T-helper 17 cell (primary cell): ENCODE measurements at places on chromosomes 5 and 9.
A peak's percentile ranks its signal among the peaks of the same experiment; 100 is the strongest.

DNA sequence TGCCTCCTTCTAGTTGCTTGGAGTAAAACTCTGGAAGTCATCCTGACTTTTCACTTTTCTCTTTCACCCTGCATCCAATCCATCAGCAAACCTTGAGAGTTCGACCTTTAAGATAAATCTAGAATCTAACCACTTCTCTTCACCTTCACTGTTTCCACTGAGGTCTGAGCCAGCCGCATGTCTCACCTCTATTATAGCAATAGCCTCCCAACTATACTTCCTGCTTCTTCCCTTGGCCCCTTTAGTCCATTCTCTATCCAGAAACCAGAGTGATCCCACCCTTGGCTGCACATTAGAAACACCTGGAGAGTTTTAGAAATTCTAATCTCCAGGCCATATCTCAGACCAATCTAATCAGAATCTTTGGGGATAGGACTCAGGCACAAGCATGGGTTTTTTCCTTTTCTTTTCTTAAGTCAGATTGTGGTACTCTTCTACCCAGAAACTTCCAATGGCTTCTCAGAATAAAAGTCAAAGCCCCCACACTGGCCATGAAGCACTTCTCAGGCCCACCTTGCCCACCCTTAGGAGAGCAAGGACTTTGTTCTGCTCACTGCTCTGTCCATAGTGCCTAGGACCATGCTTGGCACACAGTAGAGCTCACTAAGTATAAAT lies 33.1 kb downstream of the MFAP3 start:
- H3K4me1 ChIP-seq, result peaks cover 17% of the 10 kb centered on the region
- H3K4me3 ChIP-seq, result no peak overlapping the region
- H3K36me3 ChIP-seq, result peaks cover 4% of the 10 kb centered on the region
- peak overlapping the region; percentile 75 for H3K27ac ChIP-seq
- peaks cover 17% of the 10 kb centered on the region for H3K27me3 ChIP-seq

GRCh38 chr5:173777149-173777548 lies 111.0 kb upstream of the CPEB4 start:
- peaks cover 13% of the 10 kb centered on the region for H3K27me3 ChIP-seq
- DNase-seq, result no peak
- H3K4me1 ChIP-seq, result peaks cover 10% of the 10 kb centered on the region
- H3K36me3 ChIP-seq, result no peaks in the 10 kb centered on the region

- peaks cover 2% of the 10 kb centered on the region for H3K36me3 ChIP-seq
- peaks cover 43% of the 10 kb centered on the region for H3K4me1 ChIP-seq
- DNase-seq, result no peak
Observed at GRCh38 chr9:100427366-100428263, 672 bp downstream of the MSANTD3 start.

GRCh38 chr5:60148366-60148765 lies 254.8 kb upstream of the PDE4D start:
- H3K4me1 ChIP-seq, result no peaks in the 10 kb centered on the region
- H3K4me3 ChIP-seq, result no peak overlapping the region
- no peak for DNase-seq
- no peak overlapping the region for H3K27ac ChIP-seq

GRCh38 chr5:91937121-91937520 lies 554.0 kb upstream of the ARRDC3 start:
- H3K36me3 ChIP-seq, result no peaks in the 10 kb centered on the region
- H3K27me3 ChIP-seq, result no peaks in the 10 kb centered on the region
- H3K27ac ChIP-seq, result no peak overlapping the region
- no peak overlapping the region for H3K4me3 ChIP-seq
- DNase-seq, result no peak

- H3K36me3 ChIP-seq, result no peaks in the 10 kb centered on the region
- no peak overlapping the region for H3K4me3 ChIP-seq
- no peaks in the 10 kb centered on the region for H3K4me1 ChIP-seq
- H3K27me3 ChIP-seq, result peaks cover 52% of the 10 kb centered on the region
- no peak overlapping the region for H3K27ac ChIP-seq
Observed at GRCh38 chr5:170470275-170470674, 33.5 kb upstream of the KCNIP1 start.

DNA sequence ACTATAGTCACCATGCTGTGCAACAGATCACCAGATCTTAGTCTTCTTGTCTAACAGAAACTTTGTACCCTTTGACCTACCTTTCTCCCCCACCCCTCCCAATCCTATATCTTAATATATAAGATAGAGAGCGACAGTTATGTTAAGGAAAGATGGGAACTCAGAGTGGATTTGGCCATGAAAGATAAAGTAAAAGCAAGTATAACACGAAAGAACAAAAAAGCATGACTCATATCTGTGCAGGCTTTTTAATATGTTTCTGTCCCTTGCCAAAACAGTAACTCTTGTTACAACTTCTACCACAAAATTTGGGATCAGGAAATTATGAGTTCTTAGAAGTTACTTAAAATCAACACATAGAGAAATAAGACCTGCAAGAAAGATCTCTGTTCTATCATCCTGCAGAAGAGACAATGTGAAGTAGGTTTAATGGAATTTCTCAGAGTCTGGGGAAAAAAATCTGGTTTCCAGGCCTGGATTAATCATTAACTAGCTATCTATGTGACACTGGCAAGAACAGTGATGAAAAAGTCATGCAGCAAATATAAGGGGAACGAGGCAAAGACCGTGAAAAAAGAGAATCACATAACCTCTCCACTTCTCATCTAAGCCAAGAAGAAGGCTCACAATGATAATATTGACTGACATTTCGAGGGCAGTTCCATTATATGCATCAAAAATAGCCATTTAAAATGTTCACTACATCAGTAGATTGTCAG lies 18.6 kb downstream of the BAAT start:
- H3K27me3 ChIP-seq, result peaks cover 6% of the 10 kb centered on the region
- no peak for DNase-seq
- H3K4me3 ChIP-seq, result no peak overlapping the region
- H3K27ac ChIP-seq, result no peak overlapping the region
- H3K36me3 ChIP-seq, result no peaks in the 10 kb centered on the region
- H3K4me1 ChIP-seq, result no peaks in the 10 kb centered on the region

DNA sequence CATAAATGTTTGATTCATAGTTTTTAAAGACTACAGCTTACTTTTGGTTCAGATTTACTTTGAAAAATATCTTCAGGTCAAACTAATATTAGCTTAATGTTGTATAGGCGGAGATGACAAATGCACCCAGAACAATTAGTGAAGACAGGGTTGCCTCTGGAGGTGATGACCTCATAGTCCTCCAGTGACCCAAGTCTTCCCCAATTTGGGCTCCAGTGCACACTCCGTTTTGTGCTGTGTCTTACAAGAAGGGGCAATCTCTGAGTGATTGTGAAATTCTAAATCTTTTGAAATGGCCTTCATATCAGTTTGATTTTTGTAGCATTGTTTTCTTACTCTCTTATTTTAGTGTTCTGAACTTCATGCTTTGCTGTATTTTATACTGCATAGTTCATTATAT lies 57.6 kb downstream of the DENND4C start:
- DNase-seq, result no peak
- H3K27me3 ChIP-seq, result no peaks in the 10 kb centered on the region
- peaks cover under 1% of the 10 kb centered on the region for H3K36me3 ChIP-seq
- no peak overlapping the region for H3K4me3 ChIP-seq
- peaks cover 19% of the 10 kb centered on the region for H3K4me1 ChIP-seq

DNA sequence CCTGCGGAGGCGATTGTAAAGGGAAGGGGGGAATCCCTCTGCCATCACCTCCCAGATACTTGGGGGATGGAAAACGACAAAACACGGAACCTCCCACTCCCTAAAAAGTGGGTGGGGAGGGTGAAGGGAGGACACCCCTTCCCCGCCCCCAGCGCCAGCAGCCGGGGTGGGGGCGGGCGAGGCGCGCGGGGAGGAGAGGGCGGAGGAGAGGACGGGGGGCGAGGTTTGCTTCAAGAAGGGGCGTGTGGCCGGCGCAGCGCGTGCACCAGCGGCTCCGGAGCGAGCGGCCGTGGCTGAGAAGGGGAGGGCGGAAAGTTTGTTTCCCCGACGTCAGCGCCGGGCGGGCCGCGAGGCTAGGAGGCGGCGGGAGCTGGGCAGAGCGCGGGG lies at the start of gene PRRX2:
TSS of gene PRRX2 (plus strand) at position 259 of the 387 bp plus-strand sequence. CDS start 221 bp downstream, outside the sequence.
- peaks cover 8% of the 10 kb centered on the region for H3K27me3 ChIP-seq
- H3K27ac ChIP-seq, result no peak within 1 kb of the TSS
- peak within 1 kb of the TSS; percentile 85 for H3K4me3 ChIP-seq
- no peak for DNase-seq
- H3K36me3 ChIP-seq, result no peaks in the 10 kb centered on the region
- H3K4me1 ChIP-seq, result peaks cover 5% of the 10 kb centered on the region

GRCh38 chr5:5154733-5155132 lies 14.6 kb downstream of the ADAMTS16 start:
- H3K4me3 ChIP-seq, result no peak overlapping the region
- DNase-seq, result no peak
- no peak overlapping the region for H3K27ac ChIP-seq
- H3K27me3 ChIP-seq, result no peaks in the 10 kb centered on the region
- no peaks in the 10 kb centered on the region for H3K36me3 ChIP-seq

GRCh38 chr5:4576908-4577307 lies 563.2 kb upstream of the ADAMTS16 start:
- H3K4me3 ChIP-seq, result no peak overlapping the region
- no peaks in the 10 kb centered on the region for H3K27me3 ChIP-seq
- no peak overlapping the region for H3K27ac ChIP-seq
- DNase-seq, result no peak
- no peaks in the 10 kb centered on the region for H3K36me3 ChIP-seq

DNA sequence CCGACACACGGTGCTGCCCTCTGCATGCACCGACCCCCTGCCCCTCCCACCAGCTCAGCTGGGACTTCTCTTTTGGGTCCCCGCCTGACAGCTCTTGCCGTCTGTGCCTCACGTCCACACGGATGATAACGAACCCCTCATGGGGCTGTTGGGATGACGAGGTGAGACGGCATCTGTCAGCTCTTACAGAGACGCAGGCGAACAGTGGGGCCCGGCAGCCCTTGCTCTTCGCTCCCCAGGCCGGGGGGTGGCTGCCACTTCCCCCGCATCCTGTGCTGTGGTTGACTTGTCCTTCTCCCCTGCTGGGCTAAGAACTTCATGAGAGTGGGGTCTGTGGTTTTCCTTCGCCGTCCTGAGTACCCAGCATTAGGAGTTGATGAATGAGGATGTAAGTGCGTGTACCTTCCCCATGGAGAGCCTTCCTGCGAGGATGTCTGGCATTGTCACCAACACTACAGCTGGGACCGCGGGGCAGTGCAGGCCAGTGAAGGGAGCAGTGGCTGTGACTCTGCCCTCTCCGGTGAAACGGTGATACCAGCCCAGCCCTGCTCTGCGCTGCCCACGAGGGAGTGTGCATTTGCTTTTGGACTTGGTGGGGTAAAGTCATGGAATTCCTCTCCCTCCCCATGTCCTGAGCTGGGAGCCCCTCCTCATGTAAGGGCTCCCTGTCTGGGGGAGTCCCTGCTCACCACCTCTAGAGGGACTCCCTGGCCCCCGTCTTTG lies 23.2 kb downstream of the HK3 start:
- DNase-seq, result no peak
- H3K27ac ChIP-seq, result no peak overlapping the region
- H3K36me3 ChIP-seq, result no peaks in the 10 kb centered on the region
- H3K4me3 ChIP-seq, result no peak overlapping the region
- peaks cover 37% of the 10 kb centered on the region for H3K27me3 ChIP-seq
- H3K4me1 ChIP-seq, result peaks cover 14% of the 10 kb centered on the region

GRCh38 chr9:129213551-129213950 lies 35.5 kb upstream of the IER5L start:
- no peak overlapping the region for H3K27ac ChIP-seq
- no peak overlapping the region for H3K4me3 ChIP-seq

DNA sequence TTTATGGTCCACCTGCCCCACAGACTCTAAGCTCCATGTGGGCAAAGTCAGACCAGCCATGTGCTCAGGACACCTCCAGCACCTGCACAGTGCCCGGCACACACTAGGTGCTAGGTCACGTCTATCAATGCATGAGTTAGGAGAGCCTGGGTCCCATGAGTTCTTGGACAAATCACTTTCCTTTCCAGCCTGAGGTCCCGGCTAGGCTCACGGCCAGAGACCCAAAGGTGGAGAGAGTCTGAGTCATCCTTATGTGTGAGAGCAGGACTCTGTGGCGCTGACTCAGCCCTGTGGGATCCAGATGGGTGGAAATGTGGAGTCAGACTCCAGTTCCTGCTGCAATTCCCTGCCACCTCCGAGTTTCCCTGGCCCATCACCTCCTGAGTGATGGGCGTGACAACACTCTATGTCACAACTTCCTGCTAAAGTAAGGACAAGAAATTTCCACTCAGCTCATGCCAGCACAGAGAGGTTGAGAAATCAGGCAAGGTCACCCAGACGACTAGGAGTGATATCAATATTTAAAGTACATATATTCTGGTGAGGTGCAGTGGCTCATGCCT lies 2.5 kb upstream of the ST6GALNAC4 start:
- peak overlapping the region; percentile 31 for H3K4me3 ChIP-seq
- no peak for DNase-seq
- H3K27me3 ChIP-seq, result no peaks in the 10 kb centered on the region
- peaks cover 27% of the 10 kb centered on the region for H3K4me1 ChIP-seq
- H3K27ac ChIP-seq, result peak overlapping the region; percentile 81

- no peaks in the 10 kb centered on the region for H3K4me1 ChIP-seq
- peaks cover 27% of the 10 kb centered on the region for H3K27me3 ChIP-seq
- H3K27ac ChIP-seq, result no peak overlapping the region
- DNase-seq, result no peak
- no peaks in the 10 kb centered on the region for H3K36me3 ChIP-seq
- H3K4me3 ChIP-seq, result no peak overlapping the region
Observed at GRCh38 chr5:108581026-108581425, 166.7 kb upstream of the FER start.

DNA sequence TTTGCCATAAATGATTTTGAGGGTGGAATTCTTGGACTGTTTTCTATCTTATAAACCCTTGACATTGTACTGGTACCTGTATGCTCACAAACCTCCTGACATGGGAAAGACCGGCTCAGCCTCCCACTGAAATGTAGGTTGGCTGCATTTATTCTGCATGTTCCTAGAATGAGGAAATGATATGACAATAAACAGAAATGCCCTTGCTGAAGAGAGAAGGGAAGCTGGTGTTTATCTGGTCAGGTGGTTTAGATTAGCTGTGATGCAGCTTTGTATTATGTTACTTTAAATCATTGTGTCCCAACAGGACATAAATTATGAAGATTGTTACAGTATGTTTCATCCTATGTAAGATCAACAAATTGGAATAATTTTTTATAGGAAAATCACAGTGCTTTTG lies 23.1 kb upstream of the CATSPER3 start:
- no peak overlapping the region for H3K27ac ChIP-seq
- H3K4me1 ChIP-seq, result peaks cover 2% of the 10 kb centered on the region
- no peaks in the 10 kb centered on the region for H3K27me3 ChIP-seq
- no peak for DNase-seq

DNA sequence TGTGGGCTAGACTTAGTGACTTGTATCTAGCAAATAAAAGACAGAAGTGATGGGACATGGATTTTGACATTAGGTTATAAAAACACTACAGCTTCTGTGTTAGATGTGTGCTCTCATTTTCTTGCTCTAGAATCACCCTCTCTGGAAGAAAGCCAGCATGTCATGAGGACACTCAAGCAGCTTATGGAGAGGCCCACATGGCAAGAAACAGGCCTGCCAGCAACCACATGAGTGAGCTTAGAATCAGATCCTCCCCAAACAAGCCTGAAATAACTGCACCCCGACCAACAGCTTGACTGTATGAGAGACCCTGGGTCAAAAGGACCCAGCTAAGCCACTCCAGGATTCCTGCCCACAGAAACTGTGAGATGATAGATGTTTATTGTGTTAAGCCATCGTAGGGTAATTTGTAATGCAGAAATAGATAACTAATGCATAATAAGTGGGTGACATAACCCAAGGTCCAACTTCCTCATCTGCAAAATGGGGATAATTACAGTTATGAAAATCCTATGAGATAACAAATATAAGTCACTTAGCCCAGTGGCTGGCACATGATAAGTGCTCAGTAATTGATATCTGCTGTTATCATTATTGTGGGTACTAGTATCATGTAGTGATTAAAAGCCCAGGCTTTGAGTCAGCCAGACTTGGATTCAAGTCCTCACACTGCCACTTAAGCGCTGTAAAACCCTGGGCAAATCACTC lies 86.5 kb downstream of the KLHL3 start:
- H3K27ac ChIP-seq, result no peak overlapping the region
- H3K4me1 ChIP-seq, result no peaks in the 10 kb centered on the region
- no peak for DNase-seq
- peaks cover 9% of the 10 kb centered on the region for H3K36me3 ChIP-seq
- H3K4me3 ChIP-seq, result no peak overlapping the region
